ENCODE measurements at places on chromosomes 7 and 10. TPM values are rescaled to one million over a fixed set of nuclear protein-coding genes. Genes with fewer than 3 reads are reported as not detected.

GRCh38 chr10:72223743-72224101 lies 7.6 kb upstream of the ASCC1 start:
- no peak for DNase-seq

DNA sequence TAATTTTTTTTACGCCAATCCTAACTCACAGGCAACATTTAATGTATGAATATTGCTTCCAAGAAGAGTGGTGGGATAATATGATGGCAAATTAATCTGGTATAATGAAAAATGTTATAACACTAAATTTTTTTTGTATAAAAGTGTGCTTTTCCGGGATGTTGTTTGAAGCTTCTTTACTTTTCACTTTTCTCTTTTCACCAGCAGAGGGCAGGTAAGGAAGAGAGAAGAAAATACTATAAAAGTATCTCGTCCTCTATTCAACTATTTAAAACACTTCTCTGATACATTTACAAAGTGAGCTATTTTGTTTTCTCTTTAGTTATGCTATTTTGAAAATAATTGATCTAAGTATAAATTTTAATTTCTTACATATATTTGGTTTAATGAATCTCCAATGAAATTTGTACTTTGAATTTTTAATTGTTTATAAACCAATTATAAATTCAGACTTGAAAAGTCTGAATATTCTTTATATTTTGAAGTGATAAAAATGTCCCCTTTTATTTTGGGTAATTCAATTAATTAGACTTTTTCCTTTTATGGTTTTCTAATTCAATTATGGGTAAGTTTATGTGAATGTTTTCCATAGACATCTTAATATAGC lies 20.7 kb upstream of the CFTR start:
- no peak for DNase-seq

The HOXA4 gene
- not detected for total RNA-seq

The ASB13 gene
- 2.9 TPM for total RNA-seq

The GIMAP6 gene
- total RNA-seq, result 14.3 TPM

GRCh38 chr7:151346470-151346769 lies 4.8 kb downstream of the NUB1 start:
- DNase-seq, result no peak

DNA sequence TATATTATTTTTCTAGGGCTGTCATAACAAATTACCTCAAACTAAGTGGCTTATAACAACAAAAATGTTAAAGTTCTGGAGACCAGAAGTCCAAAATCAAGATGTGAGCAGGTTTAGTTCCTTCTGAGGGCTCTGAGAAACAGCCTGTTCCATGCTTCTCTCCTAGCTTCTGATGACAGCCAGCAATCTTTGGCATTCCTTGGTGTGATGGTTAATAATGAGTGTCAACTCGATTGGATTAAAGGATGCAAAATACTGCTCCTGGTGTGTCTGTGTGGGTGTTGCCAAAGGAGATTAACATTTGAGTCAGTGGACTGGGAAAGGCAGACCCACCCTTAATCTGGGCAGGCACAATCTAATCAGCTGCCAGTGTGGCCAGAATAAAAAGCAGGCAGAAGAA lies 26.3 kb upstream of the TNKS2 start:
- no peak for DNase-seq

DNA sequence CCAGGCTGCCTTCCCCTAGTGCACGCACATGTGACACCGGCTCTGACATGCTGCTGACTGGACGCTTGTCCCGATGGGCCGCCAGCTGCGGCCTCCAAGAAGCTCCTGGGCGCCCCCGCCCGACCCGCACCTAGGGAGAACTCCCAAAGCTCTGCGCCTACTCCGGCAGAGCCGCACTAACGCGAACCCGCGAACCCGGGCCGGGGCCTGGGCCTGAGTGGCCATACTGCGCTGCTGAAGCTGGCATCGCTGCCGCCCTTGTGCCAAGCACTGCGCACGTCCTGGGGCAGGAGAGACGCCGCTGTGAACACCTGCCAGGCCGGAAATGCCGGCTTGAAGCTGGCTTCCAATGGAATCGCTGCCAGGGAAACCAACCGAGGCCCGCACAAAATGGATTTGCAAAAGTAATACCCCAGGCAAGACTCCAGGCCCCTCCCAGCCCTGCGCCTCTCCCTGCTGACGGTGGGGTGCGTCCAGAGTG lies 85.1 kb downstream of the WASHC2A start:
- no peak for DNase-seq

GRCh38 chr10:77173615-77174461 lies 463.8 kb downstream of the KCNMA1 start:
- DNase-seq, result peak; percentile 72

- no peak for DNase-seq
These were observed 13.3 kb upstream of the CELF2 start for GRCh38 chr10:11004144-11005077.

- DNase-seq, result peak; percentile 27
These were observed 6.7 kb downstream of the ATP6V1F start for GRCh38 chr7:128869138-128869943.

- no peak for DNase-seq
These were observed 1.5 kb downstream of the SLC18A2 start for GRCh38 chr10:117242463-117242832.

DNA sequence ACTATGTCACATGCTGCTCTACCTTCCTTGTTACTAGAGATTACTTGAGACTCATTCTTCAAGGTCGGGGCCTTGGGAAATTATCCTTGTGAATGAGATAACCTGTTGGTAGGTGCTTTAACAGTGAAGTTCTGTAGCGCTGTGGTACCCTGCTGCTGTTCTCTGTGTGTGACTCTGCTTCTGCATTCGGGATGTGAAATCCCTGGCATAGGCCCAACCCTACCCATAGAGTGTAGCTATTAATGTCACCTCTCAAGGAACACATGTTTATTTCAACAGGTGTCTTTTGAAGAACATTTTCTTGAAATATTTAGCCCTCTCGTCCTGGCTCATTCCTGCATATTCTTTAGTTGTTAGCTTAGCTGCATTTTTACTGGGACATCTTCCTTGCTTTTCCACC lies 41.8 kb upstream of the TMEM236 start:
- DNase-seq, result no peak

The CADPS2 gene
- not detected for total RNA-seq

The TMEM213 gene
- not detected for total RNA-seq

DNA sequence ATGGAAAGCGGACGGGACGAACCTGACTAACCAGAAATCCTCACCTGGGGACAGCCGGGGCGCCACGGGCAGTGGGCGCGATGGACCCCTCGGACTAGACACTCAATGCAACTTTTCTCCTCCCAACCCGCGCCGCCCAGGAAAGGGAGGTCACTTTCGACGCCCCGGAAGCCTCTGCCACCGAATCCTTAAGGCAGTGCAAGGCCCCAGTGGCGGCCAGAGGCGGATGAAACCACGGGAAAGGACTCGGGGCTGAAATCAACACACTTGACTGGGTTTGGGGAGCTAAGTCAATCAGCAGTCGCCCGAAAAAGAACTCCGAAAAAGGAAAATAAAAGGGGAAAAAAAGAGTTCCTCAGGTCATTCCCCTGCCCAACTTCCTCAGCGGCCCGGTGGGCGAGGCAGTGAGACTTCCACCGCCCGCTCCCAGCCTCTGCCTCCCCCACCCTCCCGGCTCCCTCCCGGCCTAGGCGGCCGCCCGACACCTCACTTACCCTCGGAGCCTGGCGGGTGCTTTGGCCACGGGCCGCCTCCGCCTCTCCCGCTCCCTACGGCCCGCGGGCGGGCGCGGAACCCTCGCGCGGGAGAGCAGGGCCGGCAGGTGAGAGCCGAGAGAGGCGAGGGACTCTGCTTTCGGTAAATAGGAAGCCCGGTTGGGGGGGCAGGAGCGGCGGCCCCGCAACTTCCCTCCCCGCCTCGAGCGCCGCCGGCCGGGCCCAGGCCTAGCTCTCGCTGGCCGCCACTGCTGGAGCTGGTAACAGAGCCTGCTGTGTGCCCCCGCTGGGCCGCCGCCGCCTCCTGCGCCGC lies 518 bp downstream of the WAPL start:
- no peak for DNase-seq

DNA sequence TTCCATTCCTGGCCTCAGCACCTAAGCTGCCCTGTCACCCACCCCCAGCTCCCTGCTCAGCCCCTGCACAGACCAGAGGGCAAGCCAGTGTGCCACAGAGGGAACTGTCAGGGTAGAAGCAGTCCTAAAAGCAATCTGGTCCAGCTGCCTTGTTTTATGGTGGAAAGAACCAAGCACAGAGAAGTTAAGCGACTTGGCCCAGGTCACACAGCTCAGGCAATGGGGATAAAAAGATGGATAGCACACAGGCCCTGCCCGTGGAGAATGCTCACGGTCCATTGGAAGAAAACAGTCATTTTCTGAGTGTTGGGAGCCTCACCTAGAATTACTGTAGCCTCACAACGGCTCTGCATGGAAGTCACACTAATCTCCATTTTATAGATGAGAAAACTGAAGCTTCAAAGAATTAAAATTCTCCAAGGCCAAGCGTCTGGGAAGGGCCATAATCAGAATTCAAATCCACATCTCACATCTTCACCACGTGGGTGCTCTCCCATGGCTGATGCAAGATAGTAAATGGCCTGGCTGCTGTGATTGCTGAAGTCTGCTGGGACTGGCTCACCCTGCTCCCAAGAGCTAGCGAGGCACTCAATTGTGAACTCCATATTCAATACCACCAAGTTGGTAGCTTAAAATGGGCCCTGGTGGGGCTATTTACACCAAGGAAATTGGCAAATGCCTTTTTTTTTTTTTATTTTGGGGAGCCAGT lies 26.8 kb downstream of the C10orf105 start:
- DNase-seq, result no peak

GRCh38 chr7:77524731-77525130 lies 12.4 kb upstream of the PTPN12 start:
- no peak for DNase-seq

- DNase-seq, result no peak
These were observed 35.2 kb downstream of the CCDC71L start for GRCh38 chr7:106625678-106626301.

The GRID2IP gene
- 0.36 TPM for total RNA-seq

The HGF gene
- total RNA-seq, result not detected

DNA sequence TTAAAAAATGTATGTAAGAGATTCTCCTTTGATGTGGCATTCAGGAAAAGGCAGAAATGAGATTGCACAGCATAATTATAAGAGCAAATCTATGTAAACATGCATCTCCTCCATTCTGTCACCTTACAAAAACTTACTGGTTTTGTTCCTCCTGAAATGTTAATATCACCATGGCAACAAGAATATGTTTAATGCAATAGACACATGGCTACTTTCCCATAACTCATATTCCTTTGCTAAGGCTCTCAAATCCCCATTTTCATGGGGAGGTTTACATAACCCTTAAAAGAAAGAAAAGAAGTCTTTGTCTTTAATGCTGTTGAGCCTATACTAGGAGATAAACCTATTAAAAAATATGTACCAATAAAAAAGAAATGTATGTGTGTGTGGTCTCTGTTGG lies 136.2 kb downstream of the ANK3 start:
- no peak for DNase-seq
